Stimulated activated CD8-positive, alpha-beta memory T cell treated with anti-CD3 and anti-CD28 coated beads, Interleukin-2, amount 100 ng/mL, for 1 hour (primary cell): ENCODE measurements at places on chromosomes 6 and 20.

DNA sequence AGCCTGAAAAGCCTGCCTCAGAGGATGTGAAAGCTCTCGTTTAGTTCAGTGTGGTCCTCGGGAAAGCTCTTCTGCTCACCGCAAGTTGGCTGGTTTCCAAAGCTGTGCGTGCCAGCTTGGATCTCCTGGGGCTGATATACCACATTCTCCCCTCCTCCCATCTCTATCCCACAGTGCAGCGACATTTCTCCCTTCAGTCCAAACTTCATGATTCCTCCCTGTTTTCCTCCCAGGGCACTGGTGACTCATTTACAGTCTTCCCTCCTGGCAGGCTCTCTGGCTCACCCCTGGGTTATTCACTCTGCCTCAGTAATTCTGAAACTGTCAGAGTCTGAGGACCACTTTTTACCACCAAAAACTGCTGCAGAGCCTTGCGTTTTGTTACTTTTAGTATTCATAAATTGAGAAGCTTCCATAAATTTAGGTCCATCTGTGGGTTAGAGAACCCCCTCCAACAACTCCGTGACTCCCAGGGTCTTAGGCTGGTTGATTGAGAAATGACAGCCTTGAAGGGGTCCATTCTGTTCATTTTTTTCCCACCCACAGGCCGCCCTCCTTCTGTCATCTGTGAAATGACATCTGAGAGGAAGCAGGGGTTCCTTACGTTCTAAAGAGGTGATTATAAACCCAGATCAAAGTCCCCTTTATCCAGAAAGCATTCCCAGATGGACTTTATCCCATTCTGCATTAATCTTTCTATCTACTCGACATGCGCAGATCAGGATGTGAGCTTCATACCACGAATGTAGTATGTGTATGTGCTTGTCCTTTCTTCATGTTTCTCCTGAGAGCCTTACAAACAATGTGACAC, 6.1 kb downstream of the TRIM10 start:
- no peak for DNase-seq

- DNase-seq: no peak
Observed at GRCh38 chr6:52310932-52311331, 26.4 kb upstream of the MCM3 start.

GRCh38 chr6:4316867-4317400, 181.6 kb upstream of the ECI2 start:
- DNase-seq: no peak

DNA sequence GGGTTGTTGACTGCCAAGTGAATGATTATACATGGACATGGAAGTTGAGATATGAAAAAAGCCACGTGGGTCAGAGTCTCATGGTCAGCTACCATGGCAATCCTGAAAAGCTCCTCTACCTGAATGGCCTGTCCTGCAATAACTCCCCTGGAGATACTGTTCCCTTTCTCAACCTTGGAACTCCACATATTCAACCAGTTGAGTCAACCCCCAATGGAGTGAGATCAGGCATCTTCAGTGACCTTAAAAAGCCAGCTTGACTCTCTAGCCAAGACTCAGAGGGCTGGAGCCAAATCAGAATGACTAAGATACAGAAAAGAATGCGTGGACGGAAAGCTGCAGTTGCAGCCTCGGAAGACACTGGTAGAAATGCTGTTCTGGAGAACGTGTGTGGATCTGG, 341.3 kb downstream of the FOXA2 start:
- no peak for DNase-seq

- DNase-seq: no peak
Observed at GRCh38 chr6:24882835-24883555, 52.8 kb downstream of the RIPOR2 start.

DNA sequence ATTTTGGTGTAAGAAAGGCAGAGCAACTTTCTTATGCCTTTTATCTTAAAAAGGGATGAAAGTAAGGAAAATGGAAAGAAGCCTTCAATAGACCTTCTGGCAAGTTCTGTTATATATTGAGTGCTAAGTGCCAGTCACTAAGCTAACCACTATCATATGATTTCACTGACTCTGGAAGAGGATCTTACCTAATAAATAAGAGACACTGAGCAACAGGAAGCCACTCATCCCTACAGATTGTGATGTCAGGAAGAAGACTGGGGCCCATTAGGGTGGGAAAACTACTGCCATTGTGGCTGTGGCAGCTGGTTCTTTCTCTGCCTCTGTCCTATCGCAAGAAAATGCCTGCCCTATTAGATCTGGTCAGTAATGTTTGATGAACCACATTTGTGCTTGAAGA, 89.6 kb downstream of the AIG1 start:
- DNase-seq: no peak

GRCh38 chr6:41683523-41684310, 45.4 kb downstream of the MDFI start:
- DNase-seq: peak; percentile 69

DNA sequence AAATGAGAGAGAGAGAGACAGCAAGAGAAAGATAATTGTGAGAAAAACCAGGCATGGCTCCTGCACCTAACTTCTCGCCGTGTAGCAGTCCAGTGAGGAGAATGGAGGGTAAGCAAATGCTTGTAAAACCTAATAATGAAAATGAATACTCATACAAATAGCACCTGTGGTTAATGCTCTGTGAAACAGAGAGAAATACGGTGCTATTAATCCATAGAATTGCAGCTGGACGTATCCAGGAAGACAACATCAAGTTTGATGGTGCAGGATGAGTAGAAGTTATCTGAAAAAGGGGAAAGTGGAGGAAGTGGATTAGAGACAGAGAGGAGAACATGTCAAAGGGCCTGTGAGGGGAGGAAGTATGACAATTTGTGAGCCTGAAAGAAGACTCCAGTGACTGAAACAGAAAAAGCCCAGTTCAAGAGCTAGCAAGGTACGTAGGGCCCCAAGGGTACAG, 89.4 kb upstream of the PAK5 start:
- DNase-seq: no peak

DNA sequence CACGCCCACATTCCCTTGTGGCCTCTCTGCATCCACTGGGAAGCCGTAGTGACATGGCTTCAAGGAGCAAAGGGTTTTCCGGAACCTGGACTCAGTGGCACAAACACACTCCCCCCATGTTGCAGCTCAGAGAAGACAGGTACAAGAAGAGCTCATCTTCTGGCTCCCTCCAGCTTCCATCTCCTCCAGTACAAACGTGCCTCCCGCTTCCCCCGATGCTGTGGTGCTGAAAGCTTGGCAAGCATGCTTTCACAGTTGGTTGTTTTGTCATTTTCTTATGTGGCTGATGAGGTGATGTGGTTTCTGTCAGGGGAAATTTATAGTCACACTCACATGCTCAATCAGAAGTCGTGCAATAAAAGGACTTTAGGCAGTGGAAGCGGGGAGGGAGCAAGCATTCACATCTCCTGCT, 258.5 kb downstream of the KIF16B start:
- no peak for DNase-seq

GRCh38 chr6:134196568-134197193, 121.2 kb downstream of the SGK1 start:
- no peak for DNase-seq

GRCh38 chr6:101454106-101454676, 60.7 kb downstream of the GRIK2 start:
- DNase-seq: no peak
